ENCODE measurements at places on chromosomes 1 and 21.

DNA sequence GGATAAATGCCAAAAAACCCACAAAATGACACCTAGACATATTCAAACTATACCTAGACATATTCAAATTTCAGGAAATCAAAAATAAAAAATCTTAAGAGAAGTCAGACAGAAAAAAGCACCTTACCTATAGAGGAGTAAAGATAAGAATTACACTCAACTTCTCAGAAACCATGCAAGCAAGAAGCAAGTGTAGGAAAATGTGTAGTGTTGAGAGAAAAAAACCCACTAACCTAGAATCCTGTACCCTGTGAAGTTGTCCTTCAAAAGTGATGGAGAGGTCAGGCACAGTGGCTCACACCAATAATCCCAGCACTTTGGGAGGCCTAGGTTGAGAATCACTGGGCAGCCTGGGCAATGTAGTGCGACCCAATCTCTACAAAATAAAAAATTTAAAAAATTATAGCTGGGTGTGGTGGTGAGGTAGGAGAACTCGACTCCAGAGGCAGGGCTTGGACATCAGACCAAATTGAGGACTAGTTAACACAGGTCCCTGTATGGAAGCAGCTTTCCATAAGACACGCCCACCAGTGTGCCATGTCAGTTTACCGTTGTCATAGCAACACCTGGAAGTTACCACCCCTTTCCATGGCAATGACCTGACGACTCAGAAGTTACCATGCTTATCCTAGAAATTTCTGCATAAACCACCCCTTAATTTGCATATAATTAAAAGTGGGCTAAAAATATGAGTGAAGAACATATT, 20.7 kb downstream of the PDIK1L start:
- DNase-seq = peak; percentile 32

DNA sequence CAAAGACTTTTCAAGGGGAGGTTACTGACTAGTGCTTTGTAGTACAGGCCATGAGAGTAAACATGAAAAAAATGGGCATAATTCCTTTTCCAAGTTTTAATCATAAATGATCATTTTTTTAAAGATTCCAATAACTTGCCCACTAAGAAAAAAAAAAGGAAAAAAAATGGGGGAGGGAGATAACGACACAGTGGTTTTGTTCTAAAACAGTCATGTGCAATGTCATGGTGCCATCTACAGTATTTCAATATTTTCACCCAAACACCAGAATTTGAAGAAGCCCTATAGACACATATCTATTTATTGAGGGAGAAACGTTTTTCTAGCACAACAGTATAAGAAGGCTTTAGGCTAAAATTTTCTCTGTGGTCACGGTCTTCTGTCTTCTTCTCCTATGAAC, 250.2 kb downstream of the LTN1 start:
- peak; percentile 52 for DNase-seq

DNA sequence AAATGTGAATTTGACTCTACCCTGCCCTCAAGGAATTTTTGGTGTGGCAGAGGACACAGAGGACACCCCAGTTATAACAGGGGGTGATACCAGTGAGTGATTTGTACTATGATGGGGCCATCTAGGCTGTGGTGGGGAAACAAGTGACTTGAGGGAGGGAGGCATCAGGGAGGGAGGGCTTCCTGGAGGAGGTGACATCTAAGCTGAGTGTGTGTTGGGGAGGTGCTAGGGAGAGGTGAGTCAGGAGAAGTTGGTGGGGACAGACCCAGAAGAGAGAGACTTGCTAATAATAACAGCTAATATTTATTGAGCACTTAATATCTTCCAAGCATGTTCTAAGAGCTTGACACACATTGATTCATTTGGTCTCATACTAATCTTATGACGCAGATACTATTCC, 19.9 kb upstream of the TTC4 start:
- DNase-seq = no peak

GRCh38 chr1:55483523-55483922, 268.4 kb upstream of the USP24 start:
- DNase-seq = no peak

- no peak for DNase-seq
These were observed 73.1 kb downstream of the GREM2 start for GRCh38 chr1:240538776-240539430.

- DNase-seq = peak; percentile 82
These were observed 13.8 kb downstream of the TP53BP2 start for GRCh38 chr1:223831755-223832636.

- peak; percentile 29 for DNase-seq
These were observed 1373.7 kb downstream of the BRINP3 start for GRCh38 chr1:189103956-189104355.

DNA sequence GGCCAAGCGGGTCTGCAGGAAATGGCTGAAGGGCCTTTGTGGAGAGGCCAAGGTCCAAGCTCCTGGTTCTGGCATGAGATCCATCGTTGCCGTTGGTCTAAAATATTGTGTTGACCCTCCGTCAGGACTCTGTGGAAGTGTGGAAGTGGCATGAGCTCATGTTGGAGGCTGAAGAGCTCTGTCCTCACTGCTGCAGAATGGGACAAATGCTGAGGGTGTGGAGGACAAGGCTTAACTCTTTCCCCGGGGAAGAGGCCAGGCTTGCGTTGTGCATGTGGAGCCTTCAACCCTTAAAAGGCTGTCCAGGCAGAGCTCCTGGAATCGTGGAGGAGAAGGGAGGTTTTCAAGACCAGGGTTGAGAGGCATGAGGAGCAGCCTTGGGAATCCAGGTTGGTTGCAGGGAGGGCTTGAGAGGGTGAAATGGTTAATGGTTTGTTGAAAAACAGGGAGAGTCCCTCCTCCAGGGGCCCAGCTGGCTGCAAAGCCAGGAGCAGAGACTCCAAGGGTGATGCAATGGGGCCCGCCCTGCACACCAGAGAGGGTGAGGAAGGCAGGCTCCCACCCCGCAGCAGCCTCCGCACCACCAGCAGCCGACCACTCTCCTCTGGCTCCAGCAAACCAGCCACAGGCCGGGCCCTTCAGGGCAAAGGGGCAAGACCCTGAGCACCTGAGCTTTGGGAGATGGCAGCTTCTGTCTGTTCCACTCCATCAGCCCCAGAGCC, 6.7 kb upstream of the AHCYL1 start:
- no peak for DNase-seq

DNA sequence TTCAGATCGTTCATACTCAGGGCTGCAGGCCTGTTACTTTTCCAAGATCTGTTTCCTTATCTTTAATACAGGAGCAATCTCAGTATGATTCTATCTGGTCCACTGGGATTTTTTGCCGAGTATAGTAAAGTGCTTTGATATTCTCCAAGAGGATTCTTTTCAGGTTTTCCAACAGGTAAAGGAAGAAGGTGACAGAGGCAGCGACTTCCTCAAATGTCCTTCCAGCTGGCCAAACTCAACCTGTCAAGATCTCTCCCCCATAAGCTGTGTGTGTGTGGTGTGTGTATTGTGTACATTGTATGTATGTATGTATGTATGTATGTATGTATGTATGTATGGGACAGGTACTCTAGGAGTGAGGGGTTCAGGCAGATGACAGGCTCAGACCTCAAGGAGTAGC, 1.1 kb downstream of the AKR1A1 start:
- no peak for DNase-seq

GRCh38 chr1:114286179-114286578, 132.5 kb upstream of the SYT6 start:
- no peak for DNase-seq

DNA sequence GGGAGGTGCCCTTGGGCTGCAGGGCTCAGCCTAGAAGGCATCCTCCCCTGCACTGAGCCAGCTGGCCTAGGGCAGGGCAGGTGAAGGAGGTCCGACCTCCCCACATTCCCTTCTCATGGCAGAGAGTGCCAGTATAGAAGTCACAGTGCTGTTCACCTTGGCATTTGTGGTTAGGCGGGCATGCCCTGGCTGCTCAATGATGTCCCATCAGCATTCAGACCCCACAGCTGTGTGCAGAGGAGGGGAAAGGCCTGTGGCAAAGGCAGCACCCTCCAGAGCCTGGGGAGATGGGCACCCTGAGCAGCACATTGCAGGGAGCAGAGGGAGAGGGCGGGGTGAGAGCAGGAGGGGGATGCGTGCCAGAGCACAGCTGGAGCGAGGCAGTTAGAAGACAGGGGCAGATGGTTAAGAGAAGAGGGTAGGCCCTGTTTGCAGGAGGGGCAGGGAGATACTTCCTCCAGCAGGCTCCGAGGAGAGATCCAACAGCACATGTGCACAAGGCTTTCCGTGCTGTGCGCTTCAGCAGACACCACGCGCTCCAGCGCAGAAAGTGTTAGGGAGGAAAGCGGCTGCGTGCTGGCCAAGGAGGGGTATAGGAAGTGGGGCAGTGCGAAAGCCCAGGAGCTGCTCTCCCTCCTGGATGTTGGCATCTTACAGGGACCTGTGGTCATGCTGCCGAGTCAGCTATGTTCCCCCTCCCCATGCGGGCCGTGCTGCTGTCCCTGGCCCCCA, 43.7 kb upstream of the COL6A1 start:
- DNase-seq = no peak

DNA sequence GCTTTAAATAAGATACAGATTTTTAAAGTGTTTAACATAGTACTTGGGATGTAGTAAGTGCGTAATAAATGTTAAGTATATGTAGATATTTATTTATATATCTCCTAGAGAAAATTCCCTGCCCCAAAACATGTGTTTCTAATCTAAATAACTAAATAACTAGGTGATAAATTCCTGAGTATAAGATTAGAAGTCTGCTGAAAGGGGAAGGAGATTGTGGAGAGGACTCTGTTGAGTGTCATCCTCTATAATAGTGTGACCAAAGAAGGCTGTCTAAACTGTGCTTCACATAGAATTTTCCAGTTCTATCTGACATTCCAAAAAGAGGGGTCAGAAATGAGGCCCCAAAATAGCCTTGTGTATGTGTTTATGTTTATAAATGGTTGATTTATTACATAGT, 590.5 kb upstream of the ADAMTS5 start:
- no peak for DNase-seq

DNA sequence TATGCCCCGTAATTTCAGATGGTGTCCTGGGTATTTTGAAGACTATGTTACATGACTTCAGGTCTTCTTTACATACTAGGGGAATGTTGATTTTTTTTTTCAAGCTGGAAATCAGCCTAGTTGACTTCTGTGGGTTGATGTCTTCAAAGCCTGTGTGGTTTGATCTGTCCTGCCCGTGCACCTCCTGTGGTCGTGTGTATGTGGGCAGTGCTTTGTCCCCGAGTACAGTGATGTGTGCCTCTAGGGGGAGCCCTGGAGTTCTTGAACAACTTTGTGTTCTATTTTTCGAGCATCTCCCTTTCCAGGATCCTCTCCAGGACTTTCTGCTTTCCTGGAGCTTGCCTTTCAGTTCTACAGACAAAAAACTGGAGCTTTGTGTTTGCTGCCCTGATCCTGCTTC, 28.9 kb downstream of the OBSCN start:
- DNase-seq = peak; percentile 25

DNA sequence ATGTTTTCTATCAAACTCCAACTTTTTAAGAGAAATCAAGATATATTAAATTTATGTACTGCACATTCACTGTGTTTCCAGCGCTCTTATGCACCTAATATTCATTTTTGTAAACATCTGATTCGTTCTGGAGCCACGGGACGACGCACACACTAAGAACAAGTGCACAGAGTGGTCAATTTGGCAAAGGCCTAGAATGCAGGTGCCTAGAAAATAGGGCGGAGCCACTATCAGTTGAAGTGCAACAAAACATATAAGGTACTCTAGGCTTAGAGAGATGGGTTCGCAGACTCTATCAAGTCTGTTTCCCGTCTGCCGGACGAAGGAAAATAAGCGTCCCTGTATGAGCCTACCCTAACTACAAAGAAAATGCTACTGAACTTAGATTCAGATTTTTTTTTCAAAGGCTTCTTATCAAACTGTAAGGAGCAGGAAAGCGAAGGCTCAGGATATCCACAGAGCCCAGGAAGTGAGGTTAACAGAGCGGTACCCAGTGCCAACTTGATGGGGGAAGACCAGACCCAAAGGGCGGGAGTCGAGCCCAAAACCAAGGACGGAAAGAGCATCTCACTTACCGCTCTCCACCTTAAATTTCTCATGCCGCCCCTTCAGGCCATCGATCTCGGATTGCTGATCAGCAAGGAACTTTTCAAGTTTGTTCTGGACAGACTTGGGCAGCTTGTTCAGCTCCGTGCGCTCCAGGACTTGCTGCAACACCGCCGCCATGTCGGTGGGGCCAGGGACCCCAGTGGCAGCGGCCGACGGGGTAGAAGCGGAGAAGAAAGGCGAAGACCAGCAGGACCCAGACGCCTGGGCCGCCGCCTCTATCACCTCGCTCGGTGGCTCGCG, 526 bp downstream of the TPR start:
- DNase-seq = peak; percentile 45

GRCh38 chr1:12231276-12231595, 1.4 kb downstream of the VPS13D start:
- peak; percentile 79 for DNase-seq

- DNase-seq = no peak
These were observed 65.1 kb upstream of the RAB4A start for GRCh38 chr1:229205854-229206253.

DNA sequence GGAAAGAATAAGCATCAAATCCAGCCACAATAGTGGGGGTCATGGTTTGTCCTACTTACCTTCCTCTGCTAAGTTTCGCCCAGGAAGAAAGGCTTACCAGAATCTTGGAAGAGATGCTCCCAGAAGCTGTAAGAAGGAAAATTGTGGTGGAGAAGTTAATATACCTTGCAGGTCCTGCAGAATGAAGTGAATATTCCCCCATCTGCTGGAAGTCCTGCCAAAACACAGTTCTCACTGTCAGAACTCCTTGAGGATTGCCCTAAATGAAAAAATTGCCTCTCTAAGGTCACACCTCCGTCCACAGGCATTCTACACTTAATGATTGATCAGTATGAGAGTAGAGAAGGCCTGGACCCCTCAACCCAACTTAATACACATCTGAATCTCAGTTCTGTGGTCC, 78.4 kb upstream of the RGS21 start:
- DNase-seq = no peak

Data from bronchial epithelial cell (primary cell).